CD4-positive, alpha-beta T cell treated with Interleukin-15 for 4 hours (primary cell): ENCODE measurements at places on chromosomes 5 and 9.
A peak's percentile ranks its signal among the peaks of the same experiment; 100 is the strongest.

- no peak for DNase-seq
These were observed 130.3 kb downstream of the NSG2 start for GRCh38 chr5:174175716-174176268.

DNA sequence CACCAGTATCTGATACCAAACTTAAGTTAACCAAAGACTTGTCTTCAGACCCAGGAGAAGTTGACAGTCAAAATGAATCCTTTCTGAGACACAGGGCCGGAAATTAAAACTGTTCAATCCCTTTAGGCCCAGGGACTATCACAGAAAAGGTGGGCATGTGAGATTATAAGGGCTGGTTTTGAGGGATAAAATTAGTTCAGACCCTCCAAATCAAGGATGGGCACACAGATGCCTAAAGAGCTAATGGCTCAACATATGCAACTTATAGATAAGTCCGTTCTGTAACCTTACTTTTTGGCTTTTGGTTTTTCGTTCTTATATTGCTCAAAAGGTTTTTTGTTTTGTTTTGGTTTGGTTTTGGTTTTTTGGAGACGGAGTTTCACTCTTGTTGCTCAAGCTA lies 129.6 kb upstream of the ABCA1 start:
- no peak for DNase-seq

DNA sequence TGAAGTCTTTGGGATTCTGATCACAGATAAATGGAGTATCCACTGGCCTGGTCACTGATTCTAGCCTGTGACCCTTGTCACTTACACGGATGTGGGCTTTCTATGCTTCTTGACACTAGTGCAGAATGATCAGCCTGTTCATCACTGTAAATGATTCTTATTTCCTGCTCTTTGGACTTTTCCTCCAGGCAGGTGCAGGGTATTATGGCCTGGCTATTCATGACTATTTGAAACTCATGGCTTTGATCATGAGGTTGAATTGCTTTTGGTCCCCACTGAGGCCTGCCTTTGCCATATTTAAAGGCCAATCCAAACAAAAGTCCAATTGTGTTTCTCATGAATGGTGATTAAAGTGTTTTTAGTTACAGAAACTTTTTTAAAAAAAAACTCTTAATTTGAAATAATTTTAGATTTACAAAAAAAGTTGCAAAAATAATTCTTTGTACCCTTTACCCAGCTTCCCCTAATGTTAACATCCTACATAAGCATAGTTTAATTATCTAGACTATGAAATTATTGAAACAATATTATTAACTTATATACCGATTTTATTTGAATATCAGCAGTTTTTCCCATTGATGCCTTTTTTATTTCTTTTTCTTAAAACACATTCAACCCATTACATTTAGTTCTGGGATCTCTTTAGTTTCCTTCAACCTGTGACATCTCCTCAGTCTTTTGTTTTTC lies 68.1 kb downstream of the GALNT10 start:
- no peak for DNase-seq

- peak; percentile 12 for DNase-seq
These were observed 724 bp downstream of the SGTB start for GRCh38 chr5:65721050-65721719.

DNA sequence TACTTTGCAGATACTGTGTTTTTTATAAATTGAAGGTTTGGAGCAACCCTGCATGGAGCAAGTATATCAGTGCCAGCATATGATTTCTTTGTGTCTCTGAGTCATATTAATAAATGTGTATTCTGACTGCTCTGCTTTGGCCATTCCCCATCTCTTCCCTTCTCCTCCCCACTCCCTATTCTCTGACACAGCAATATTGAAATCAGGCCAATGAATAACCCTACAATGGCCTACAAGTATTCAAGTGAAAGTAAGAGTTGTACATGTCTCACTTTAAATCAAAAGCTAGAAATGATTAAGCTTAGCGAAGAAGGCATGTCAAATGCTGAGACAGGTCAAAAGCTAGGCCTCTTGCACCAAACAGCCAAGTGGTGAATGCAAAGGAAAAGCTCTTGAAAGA lies 82.2 kb upstream of the TLX3 start:
- no peak for DNase-seq

DNA sequence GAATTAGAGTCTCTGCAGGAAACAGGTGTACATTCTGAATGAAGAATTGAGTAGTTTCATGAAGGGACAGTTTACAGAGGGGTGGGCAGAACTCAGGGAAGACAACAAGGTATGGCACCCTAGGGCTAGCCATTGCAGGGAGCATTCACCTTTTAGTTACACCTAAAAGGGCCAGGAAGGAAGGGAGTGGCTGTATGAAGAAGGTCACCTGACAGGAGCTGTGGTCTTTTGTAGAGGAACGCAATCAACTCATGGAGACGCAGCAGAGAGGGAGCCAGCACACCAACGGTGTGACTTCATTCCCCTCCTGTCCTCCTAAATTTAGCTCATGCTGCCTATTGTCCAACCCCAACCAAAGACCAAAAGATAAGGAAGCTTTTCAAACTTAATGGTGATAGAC lies 12.7 kb upstream of the ZCCHC7 start:
- peak; percentile 19 for DNase-seq

DNA sequence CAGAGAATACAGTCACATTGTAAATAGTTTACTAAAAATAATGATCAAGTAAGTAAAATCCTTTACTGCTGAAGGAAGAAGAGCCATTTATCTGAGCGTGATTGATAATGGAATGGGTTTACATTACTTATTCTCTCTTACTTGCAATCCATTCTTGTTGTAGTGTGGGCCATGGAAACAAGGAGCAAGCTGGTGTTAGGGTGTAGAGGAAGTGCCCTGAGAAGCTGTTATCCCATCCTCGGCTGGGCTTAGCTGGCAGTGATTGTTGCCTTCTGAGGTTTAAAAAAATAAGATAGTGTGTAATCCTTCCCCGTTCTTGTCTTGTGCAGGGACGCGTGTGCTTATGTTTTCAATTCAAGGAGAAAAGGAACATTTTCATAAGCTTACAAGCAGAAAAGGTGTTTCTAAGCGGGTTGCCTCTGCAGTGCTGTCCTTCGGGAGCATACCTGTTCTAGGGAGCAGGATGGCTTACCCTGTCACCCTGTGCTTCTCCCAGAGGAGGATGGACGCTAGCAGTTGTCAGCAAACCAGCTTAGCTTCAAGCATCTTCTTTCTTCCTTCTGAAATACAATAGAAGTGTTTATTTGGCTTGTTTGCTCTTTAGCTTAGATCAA lies 188.3 kb downstream of the ARHGEF28 start:
- DNase-seq: no peak

DNA sequence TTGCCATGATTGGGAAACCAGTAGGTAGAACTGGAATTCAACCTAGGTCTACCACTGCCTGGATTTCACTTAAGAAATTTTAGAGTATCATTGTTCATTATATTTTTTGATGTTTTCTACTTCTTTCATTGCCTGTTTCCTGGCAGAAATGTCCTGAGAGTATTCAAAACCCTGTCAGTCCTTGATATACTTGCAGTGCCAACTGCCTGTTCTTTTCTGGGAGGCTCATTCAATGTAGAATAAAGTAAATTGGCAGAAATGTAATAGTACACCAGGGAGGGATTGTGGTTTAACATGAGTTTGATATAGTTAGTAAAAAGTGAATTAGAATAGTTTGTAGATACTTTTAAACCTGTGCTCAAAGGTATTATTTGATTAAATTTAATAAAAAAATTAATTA lies 286.3 kb downstream of the FBXL7 start:
- DNase-seq: no peak

DNA sequence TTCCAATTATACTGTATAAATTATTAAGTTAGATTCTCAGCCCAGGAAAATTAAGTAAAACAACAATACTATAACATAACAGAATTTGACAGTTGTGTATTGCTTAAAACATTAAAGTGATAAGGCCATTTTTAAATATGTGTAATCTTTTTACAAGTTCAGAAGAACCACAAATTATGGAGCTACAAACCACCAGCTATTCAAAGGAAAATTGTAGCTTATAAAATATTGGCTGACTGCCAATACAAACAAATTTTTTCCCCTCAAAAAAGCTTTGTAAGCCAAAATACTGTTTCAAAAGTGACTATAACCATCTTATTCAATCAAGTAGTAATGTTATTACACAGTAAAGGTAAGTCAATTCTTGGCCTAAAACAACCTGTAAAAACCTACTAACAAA lies 21.9 kb downstream of the STRBP start:
- DNase-seq: no peak

- DNase-seq: no peak
These were observed 8.0 kb upstream of the SEMA4D start for GRCh38 chr9:89505911-89506310.

DNA sequence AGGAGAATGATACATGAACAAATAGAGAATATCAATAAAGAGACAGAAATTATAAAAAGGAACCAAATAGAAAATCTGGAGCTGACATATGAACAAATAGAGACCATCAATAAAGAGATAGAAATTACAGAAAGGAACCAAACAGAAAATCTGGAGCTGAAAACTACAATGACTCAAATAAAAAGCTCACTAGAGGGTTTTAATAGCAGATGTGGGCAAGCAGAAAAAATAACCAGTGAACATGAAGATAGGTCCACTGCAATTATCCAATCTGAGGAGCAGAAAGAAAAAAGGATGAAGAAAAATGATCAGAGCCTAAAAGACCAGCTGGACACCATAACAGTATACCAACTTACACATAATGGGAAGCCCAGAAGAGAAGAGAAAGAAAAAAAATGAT lies 353.7 kb downstream of the ARL15 start:
- no peak for DNase-seq

DNA sequence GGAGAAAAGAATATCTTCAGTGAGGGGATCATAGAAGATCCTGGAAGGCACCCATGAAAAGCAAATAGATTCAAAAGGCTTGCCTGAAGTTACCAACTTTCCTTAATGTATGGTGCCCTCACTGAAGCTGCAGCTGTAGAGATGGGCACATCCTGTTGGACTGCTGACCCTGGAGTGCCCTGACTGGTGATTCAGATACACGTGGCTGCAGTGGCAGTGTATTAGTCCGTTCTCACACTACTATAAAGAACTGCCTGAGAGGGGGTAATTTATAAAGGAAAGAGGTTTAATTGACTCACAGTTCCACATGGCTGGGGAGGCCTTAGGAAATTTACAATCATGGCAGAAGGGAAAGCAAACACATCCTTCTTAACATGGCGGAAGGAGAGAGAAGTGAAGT lies 80.3 kb downstream of the OSMR start:
- no peak for DNase-seq

GRCh38 chr9:135065804-135066203 lies 21.7 kb upstream of the OLFM1 start:
- no peak for DNase-seq

DNA sequence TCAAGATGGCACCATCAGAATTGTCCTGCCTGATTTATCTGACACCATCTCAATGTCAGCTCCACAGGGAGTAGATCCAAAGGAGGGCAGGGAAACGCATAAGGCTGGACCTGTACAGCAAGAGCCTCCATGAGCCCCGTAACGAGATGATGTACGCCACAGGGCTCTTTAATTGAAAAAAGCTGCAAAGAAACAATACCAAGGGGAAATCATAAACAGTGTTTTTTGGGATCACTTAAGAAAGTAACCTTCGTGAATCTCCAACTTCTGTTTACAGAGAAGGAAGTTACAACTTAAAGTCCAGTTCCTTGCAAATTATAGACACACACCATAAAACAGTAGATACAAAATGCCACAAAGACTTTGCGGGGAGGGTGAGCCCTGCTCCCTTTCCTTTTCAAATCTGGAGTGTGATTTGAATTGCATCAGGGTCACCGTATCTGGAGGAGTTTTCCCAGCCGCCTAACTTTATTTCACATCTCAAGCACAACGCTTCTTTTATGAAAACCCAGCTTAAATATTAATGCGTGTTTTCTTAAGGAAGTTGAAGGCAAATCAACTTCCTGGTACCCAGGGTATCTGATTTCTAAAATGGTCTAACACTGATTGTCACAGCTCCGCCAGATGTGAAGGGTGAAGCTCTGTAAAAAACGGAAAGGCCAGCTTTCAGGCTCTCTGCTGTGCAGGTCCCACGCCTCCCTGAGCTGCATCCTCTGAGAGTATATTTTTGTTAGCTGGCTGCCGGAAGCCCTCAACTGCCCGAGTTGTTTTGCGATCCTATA lies 88.9 kb downstream of the EBF1 start:
- DNase-seq: no peak

- DNase-seq: no peak
These were observed 147.7 kb downstream of the SREK1 start for GRCh38 chr5:66291771-66292170.

DNA sequence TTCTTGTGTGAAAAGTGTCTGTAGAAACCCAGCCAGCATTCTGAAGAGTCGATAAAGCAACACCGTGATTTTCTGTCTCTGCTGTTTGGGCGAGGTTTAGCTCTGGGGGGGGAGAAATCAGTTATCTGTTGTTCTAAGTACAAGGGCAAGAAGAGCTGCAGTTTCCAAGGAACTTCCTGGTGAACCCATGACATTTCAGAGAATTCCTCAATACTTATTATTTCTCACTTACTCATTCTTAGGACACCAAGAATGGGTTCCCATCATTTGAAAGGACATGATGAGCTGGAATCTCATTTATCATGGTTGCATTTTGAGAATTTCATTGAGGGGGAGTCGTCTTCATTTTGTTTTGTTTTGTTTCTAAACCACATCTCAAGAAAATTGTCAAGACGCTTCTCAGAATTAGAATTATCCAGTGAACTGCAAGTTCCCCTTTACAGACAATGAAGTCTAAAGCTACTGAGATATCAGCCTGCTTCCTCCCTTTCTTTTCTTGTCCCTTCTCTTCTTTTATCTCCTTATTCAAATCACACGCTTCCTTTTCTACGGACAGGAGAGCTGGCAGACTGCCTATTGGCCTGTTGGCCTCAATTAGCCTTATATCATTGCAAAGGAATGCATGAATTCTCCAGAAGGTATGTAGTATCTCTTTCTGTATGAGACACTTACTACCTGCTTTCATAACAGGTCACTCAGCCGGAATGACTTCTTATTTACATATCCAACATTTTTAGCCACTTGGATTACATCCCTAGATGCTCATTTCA lies 53.7 kb downstream of the ZNF462 start:
- no peak for DNase-seq

DNA sequence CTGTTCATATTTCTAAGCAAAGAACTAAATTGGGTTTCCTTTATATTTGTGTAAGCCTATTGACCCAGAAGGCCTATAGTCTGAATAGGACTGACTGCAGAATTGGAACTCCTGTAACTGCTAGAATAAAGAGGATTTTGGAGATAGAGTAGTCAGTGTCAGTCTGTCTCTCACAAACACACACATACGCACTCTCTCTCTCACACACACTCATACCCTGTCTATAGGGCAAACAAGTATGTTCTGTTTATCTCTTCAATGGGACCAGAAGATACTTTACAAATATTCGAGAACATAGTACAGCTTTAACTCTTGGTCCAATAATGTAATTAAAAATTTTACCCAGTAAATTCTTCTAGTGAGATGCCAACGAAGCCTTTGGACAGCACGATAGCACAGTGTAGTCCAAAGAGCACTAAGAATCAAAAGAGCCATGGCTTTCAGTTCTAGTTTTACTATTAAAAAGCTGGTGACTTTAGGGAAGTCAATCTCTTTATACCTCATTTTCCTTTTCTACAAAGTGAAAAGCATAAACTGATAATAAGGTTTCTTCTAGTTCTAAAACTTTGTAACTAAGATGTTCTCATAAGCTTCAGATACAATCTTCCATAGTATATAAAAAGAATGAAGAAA lies 19.3 kb downstream of the ABHD17B start:
- no peak for DNase-seq
